ENCODE measurements at places on chromosomes 4 and X. TPM values are rescaled to one million over a fixed set of nuclear protein-coding genes. Genes with fewer than 3 reads are reported as not detected.

DNA sequence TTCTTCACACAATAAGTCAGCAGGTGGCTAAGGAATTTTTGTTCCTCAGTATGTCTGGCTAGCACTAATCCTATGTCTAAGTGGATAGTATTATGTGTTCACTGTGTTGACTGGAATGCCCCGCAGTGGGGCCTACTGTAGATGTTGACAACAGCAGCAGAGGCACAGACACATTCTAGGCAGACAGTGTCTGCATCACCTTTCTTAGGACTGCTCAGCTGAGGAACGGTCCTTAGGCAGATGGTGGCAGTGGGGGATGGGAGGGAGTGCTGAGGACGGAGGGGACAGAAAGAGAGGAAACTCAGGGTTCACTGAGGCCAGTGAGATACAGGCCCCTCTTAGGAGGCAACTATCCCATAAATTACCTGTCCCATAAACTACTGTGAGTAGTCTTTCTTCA lies 44.6 kb upstream of the LEF1 start:
- DNase-seq = no peak

DNA sequence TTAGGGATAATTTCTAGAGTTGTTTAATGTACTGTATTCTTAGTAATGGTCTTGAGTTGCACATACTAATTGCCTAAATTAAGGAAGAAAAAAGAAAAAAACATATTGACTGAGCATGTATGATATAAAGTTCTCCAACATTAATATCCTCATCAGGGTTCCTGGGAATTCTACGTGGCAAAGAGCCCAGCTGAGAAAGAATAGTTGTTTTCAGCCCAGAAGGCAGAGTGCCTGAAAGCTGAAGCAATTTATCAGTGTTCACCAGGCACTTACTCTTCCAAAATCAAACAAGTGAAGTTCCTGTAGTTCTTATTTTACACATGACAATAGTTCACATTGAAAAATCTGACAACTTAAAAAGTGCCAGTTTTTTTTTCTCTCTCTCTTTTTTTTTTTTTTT lies 27.7 kb downstream of the YIPF7 start:
- DNase-seq = peak; percentile 87

- DNase-seq = no peak
These were observed 136.6 kb downstream of the AFF1 start for GRCh38 chr4:87071401-87071800.

DNA sequence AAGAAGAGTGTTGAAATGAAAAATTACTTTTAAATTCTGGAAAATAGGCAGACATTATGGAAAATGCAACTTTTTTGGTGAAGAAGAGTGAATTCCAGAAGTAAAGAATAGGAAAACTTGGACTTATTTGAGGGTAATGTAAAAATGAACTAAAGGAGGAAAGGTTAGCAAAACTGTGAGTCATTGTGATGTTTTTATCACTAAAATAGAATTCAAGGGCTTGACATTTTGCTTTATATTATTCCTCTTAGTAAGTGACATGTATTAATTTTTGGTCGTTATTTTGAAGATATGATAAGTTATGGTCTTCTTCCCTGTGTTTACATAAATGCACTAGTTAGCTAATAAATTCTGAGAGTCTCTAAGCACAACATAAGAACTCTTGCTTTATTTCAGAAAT lies 390.9 kb downstream of the FAT4 start:
- peak; percentile 44 for DNase-seq

GRCh38 chrX:111047575-111047974 lies 48.4 kb upstream of the PAK3 start:
- no peak for DNase-seq

The BGN gene
- total RNA-seq = 39.7 TPM

The HAND2 gene
- total RNA-seq = 1.7 TPM

The CYLC1 gene
- total RNA-seq = not detected

The CENPVL1 gene
- not detected for total RNA-seq

The STARD8 gene
- 13.1 TPM for total RNA-seq

Measured in muscle of leg (tissue), 16 donors.